Stimulated activated CD4-positive, alpha-beta T cell treated with anti-CD3 and anti-CD28 coated beads, Interleukin-2, amount 100 ng/mL, for 24 hours (primary cell): ENCODE measurements at places on chromosomes 6 and 20.

DNA sequence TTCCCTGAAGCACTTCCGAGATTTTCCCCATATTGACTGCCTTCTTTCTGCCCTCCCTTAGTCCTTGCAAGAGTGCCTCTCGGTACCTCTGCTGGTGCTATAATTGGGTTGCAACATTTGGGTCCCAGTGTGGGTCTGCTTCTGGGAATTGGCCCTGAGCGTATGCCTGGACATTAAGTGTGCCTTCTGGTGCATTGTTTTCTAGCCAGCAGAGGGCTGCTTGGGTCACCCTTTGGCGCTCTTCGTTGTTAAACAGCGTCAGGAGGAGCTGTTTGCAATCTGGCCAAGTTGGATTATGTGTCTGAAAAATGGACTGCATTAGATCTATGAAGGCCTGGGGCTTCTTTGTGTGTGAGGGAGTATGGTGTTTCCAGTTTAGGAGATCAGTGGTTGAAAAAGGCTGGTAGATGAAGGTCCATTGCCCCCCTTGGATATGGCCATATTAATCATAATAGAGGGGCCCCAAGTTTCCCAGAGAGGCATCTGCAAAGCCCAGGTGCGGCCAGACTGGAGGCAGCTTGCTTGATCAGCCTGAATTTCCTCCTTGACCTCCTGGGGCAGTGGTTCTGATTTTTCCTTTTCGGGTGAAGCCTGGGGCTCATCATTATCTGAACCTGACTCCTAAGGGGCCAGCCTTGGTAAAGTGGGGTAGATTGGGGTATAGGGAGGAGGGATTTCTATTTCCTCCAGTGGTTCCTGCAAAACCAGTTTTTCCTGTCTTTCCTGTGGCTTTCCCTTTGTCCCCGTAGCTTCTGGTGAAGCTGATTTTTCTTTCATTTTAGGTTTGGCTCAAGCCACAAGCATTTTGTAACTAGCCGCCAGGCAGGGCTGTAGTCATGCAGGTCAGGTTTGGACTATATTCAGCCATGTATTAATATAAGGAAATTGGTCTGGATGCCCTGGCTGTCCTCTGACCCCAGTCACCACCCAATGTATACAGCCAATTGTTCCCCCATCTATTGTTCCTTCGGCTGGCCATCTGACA is 85.4 kb upstream of the GPR6 start:
- no peak for DNase-seq

DNA sequence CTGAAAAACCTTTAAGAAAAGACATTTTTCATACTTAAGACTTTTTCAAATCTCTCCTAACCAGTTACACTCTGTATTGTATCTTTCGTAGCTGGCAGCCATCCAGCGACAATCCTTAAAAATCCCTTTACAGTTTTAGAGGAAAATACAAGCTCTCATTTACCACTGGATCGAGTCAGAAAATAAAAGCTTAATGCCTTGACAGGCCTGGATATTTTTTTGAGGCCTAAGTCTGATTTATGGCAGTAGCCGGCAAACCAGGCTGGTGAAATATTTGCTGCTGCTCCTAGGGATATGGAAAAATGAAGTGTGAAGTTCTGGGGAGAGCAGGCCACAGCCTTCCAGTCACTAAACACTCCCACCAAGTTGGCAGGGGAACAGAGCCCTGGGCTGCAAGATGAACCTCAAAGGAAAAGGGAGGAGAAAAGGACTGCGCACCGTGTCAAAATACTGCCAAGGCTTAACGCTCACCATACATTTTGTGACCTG is 213.0 kb upstream of the SUPT3H start:
- no peak for DNase-seq

GRCh38 chr20:58130156-58130555 is 98.3 kb downstream of the ANKRD60 start:
- no peak for DNase-seq

DNA sequence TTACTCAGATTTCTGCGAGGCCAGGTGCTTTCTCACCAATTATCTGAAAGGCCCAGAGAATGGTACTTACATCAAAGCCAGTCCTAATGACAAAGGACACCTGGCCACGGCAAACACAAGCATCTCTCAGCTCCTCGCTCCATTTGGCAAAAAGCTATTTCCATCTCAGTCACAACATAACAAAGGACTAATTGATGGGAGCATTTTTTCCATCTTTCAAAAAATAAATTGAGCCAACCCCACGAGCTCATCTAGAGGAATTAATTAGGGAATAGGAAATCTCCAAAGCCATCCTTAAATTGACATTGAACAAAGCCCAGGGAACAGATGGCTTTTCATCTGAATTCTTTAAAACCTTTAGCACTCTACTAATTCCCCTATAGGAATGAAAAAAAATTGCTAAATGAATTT is 236.7 kb downstream of the HAO1 start:
- DNase-seq = no peak

DNA sequence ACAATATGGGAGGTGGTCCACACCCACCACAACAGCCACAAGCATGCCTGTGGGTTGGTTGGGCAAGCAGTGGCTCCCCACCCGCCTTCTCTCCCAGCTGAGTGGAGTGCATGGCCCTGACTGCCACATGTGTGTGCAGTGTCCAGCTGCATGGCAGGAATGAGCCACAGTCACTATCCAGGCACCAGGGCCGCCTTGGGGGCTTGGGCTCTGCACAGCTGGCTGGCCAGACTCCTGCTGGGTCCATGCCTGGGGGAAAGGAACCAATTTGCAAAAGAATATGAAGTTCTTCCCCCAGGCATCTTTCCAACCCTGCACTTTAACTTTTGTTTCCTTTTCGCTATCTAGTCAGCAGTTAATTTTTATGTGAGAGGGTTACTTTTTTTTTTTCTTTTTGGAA is 11.6 kb upstream of the ASCC3 start:
- no peak for DNase-seq

- no peak for DNase-seq
These were observed 10.4 kb downstream of the FAM210B start for GRCh38 chr20:56369179-56369578.

- no peak for DNase-seq
These were observed 28.8 kb downstream of the DCDC2 start for GRCh38 chr6:24329022-24329421.
